NCI-H524 (cell line): ENCODE measurements at places on chromosomes 6 and 20.
A peak's percentile ranks its signal among the peaks of the same experiment; 100 is the strongest.

DNA sequence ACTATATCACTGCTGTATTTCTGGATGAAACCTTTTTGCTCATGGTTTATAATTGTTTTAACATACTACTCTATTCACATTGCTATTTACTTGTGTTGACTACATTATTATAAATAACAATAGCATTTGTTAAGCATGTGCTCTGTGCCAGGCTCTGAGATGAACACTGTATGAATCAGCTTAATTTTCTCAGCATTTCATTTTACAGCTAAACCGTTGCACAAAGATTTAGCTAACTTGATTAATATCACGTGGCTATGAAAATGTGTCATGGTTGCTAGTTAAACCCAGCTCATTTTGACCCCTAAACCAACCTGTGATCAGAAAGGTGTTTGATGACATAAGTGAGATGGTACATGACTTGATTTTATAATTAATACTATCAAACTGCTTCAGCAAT lies 77.5 kb downstream of the NCOA7 start:
- DNase-seq: no peak

GRCh38 chr20:24785141-24786110 lies 163.6 kb upstream of the CST7 start:
- DNase-seq: peak; percentile 15

- peak; percentile 60 for DNase-seq
Measured at GRCh38 chr6:28635547-28636158, 110.0 kb downstream of the GPX5 start.

GRCh38 chr20:53609491-53610445 lies 16.1 kb upstream of the ZNF217 start:
- no peak for DNase-seq

DNA sequence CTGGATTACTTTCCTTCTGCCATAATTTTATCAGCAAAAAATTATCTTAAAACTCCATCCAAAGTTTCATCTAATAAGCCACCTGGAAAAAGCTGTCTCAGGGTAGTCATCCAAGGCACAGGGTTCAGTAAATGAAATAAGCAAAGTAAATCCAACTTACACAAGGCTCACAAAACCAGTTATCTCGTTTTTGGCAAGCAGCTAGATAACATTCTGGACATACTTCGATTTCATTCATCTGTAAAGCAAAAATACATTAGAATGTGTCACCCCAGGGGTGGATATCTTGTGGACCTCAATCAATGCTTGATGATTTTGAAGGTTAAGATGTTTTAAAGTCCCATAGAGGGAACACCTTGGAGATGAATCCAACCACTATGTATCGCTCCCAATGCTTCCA lies 73.1 kb downstream of the ZMYND8 start:
- no peak for DNase-seq

GRCh38 chr6:56730663-56731529 lies 88.2 kb upstream of the DST start:
- no peak for DNase-seq

DNA sequence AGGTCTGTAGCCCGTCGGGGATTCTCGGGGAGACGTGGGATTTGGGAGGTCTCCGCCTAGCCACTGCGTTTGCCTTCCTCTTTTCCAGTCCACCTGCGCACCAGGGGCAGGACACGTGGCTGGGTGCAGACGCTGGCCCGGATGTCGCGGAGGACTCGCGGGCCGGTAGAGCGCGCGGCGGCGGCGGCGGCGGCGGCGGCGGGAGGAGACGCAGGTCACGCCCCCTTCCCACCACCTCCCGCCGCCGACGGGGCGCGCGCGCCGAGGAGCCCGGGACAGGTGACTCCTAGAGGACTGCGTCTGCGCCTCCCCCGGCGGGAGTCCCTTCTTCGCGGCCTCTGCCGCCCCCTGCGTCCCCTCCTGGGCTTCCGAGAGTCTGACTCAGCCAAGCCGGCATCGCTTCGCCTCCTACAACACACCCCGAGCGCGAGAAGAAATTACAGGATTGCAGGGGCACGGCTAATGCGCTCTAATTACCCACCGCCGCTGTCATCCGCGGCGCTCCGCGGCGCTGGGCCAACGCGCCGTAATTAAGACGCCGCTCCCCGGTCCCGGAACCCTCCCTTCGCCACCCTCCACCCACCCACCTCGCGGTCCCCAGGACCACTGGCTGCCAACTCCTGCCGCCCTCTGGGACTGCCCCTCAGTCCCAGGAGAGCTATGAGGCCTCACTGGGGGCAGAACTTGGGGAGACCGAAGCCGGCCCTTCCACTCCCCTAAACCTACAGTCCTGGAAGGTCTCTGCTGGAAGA lies 124.5 kb downstream of the MRPL14 start:
- DNase-seq: peak; percentile 63

DNA sequence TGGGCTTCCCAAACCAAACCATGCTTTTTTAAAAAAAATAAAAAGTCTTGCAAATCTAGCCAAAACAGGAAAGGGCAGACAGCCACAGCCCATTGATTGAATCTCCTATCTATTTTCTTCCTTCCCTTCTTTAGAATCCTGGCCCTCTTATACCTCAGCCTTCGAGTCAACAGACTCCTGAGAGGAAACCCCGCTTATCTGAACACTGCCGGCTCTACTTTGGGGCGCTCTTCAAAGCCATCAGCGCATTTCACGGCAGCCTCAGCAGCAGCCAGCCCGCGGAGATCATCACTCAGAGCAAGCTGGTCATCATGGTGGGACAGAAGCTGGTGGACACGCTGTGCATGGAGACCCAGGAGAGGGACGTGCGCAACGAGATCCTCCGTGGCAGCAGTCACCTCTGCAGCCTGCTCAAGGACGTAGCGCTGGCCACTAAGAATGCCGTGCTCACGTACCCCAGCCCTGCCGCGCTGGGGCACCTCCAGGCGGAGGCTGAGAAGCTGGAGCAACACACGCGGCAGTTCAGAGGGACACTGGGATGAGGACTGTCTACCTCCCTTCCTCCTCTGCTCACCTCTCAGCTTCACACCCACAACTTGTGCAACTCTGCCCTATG lies 10.1 kb upstream of the RTF2 start:
- no peak for DNase-seq

- no peak for DNase-seq
Measured at GRCh38 chr20:17875981-17876385, 92.6 kb downstream of the SNX5 start.

GRCh38 chr20:20593447-20594170 lies 118.8 kb downstream of the RALGAPA2 start:
- peak; percentile 98 for DNase-seq

DNA sequence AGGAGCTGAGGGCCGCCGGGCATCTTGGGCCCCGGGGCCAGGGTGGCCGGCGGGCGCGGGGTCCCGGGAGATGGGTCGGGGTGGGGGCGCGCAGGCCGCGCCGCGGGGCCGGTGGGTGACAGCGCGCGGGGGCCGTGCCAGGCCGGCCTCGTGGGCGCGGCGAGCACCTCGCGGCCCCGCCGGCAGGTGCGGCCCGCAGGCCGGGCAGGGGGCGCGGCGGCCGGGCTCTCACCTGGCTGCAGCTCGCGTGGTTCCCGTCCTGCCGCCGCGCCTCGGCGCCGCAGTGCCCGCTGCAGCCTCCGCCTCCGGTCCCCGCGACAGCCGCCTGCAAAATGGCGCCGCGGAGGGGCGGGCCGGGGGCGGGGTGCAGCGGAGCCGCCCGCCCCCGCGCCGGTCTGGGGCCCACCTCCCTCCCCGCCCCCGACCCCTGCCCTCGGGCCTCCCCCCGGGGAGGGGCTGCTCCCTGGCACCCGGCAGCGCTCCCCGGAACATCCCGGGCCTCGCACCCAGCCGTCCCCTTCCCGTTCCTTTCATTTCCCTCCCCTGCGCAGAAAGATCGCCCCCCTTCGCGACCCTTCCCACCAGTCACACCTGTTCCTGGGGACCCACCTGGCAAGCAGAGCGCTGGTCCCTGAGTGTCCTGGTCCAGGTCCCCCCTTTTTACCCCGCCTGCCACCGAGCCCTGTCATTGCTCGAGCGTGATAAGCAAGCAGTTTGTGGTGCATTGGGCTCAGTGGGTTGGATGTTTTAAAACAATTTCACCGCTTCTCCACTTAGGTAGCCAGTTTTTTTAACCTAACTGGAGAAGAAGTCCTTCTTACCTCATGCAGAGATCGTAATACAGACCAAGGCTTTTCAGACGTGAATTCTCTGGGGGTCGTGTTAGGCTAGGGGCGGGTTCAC lies at the start of gene SLC23A2:
SLC23A2 (minus strand) TSS at position 337 of the 903 bp plus-strand sequence. CDS start 68,948 bp downstream, outside the sequence.
- DNase-seq: peak; percentile 43

- DNase-seq: no peak
Measured at GRCh38 chr6:153994004-153994403, 45.0 kb upstream of the OPRM1 start.

DNA sequence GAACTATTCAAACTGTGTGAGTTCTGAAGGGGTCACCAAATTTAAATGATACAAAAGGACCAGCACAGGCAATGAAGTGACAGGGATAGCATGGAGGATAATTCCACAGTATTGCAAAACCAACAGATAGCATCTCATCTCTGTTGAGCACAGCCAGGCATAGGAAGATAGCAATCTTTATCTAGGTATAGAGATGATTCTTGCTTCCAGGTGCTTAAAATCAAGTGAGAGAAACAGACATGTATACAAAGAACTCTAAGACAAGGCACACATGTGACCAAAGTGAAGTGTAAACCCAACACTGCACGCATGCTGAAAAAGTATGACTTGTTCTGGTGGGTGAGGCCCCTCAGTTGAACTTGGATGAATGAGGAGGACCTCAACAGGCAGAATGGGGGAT lies 48.4 kb upstream of the ARMC2 start:
- DNase-seq: no peak

DNA sequence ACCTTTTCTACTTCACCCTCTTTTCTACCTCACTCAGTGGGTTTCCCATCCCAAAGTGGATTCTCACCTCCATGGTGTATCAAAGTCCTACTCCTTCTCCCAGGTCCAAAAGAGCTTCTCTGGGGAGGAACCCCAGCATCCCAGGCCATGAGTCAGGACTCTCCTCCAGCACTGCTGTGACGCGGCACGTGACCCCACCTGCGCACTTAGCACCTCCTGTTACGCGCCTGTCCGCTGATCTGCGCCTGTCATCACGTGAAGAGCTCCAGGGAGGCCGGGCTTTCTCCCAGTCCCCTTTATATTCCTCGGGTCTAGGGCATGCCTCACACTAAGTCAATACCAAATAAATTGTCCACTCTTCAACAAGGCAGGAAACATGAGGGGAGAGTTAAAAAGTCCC lies 226.9 kb upstream of the QKI start:
- DNase-seq: no peak

- DNase-seq: no peak
Measured at GRCh38 chr6:127686084-127686483, 109.1 kb downstream of the C6orf58 start.

GRCh38 chr6:20747991-20748390 lies 213.7 kb downstream of the CDKAL1 start:
- DNase-seq: no peak
